ENCODE measurements at places on chromosomes 7 and 10.

GRCh38 chr10:95431900-95432342 lies 129.2 kb downstream of the SORBS1 start:
- DNase-seq = no peak

DNA sequence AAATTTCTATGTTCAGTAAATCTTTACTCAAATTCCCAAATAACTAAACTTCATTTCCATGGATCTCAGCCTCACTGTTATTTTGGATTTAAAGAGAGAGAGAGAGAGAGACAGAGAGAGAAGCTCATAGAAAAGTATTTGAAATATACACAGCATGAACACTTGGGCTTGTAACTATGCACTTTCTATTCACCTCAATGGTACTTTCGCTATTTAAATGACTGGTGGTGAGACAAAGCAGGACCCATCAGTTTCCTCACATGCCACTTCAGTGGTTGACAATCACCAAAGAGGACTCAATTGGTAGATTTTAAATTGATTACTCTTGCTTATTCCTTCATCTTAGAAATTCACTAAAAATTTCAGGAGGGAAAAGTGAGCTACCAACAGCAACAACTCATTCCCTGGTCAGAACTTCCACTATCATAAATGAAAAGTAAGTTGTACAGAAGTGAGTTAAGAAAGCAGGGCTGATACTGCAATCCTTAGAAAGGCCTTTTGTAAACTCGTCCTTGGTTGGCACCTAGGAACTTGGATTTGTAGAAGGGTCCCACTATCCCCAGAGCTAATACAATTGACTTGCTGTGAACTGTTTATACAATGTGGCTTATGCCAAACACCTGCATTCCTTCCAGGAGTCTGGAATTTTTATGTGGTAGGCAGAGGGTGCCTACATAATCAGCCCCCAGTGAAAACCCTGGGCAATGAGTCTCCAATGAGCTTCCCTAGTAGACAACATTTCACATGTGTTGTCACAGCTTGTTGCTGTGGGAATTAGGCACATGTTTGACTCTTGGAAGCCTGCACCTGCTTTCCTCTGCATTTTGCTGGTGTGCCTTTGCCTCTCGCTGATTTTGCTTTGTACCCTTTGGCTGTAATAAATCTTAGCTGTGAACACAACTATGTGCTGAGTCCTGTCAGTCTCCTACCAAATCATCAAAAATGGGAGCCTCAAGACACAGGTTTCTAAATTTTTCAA lies 10.8 kb downstream of the ERLIN1 start:
- no peak for DNase-seq

DNA sequence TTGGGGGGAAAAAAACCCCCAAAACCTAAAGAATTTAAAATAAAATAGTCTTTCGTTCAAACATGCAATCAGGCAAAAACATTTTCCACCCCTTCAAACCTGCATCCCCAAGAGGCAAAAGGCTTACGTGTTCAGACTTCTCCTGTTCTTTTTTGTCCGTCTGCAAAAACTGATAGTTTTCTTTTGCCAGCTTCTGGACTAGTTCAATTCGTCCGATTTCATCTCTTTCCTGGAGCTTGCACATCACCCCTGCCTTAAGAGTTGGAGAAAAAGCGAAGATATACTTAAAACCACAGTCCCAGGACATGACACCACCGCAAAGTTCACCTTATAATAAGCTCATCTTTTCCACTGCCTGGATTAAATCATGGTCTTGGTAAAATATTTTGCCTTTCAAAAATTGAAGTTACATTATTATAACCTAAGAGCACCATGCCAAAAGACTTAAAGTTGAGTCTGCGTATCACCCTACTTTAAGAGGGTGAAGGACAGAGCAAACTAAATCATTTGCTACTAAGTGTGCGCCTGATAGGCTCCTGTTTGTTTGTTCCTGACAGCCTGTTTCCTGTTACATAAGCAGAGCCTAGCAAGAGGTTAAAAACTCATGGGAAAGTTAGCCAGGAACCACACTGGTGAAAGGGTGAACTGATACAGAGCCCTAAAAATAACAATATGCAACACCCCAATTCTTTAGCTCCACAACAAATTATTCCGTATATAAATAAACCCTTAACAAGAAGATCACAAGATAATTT lies 137.0 kb downstream of the RAPGEF5 start:
- no peak for DNase-seq

GRCh38 chr10:71605263-71605962 lies 114.2 kb downstream of the C10orf105 start:
- no peak for DNase-seq

All from activated CD4-positive, alpha-beta T cell treated with anti-CD3 and anti-CD28 coated beads for 24 hours (primary cell).